ENCODE measurements at places on chromosomes 1 and 21.

GRCh38 chr1:110282395-110282794 is 56.8 kb upstream of the RBM15 start:
- no peak for DNase-seq

- DNase-seq: no peak
Observed at GRCh38 chr21:37378700-37379139, 12.1 kb downstream of the DYRK1A start.

GRCh38 chr1:45685308-45686014 is 872 bp downstream of the GPBP1L1 start:
- no peak for DNase-seq

DNA sequence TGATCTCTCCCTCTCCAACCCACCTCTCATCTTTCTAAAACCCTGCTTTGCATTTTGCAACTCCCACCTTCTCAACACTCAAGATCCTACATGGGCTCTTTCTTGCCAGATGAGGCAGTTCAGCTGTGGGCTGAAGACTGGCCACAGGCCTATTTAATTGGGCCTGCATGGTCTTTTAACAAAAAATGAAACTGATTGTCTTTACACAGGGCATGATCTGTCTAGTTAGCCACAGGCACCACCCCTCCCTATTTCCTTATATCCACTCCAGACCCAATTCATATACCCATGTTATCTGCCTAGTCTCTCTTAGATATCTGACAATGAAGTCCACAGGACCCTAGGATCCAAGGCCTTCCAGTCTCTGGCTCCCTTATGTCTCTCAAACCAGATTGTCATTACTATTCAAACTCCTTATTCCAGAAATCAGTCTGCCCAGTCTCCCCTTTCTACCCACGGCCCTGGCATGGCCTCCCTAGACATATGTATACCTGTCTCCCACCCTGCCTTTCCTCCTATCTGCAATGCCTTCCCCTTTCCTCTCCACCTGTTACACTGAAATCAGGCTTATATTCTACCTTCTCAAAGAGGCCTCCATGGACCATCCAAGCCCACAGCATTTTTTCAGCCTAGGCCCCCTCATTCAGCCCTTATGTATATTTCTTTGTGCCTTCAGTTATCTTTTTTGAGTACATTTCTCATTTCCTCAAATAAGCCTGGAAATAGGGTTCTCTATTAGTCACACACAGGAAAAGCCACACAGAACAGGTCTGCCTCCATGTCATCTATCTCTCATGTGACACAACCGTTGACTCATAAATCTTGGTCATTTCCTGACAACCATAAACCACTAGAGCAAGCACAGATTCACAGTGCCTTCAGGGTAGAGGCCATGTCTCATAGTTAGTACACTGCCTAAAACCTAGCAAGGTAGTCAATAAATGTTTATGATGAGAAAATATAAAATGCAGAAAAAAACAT is 39.0 kb downstream of the LPAR3 start:
- peak; percentile 89 for DNase-seq

- peak; percentile 68 for DNase-seq
Observed at GRCh38 chr21:39114871-39115575, 68.2 kb downstream of the PSMG1 start.

DNA sequence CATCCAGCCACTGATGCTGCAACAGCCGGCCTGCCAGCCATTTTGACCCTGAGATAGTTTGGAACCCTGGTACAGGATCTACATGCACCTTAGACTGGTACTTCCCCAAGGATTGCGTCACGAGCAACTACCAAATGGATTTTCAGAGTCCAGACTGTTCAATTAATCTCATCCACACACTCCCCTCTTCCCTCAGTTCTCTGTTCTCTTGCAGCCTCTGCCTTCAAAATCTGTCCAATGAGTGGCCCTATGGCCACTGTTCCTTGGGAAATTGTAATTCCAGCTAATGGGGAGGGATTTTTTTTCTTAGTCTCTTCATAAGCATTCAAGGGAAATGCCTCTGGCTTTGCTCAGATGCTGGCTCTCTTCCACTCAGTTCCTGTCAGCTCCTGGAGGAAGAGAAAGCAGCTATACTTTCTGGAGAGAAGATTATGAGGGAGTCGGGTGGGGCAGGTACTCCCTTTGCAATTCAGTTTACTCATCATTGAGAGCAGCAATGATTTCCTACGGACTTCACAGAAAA is 19.8 kb upstream of the UAP1 start:
- peak; percentile 97 for DNase-seq
